Fibroblast of gingiva (primary cell): ENCODE measurements at places on chromosomes 3 and 15.
A peak's percentile ranks its signal among the peaks of the same experiment; 100 is the strongest.

- no peak for DNase-seq
Measured at GRCh38 chr3:182244222-182244971, 532.7 kb downstream of the SOX2 start.

- no peak for DNase-seq
Measured at GRCh38 chr3:10968401-10968800, 24.1 kb upstream of the SLC6A1 start.

DNA sequence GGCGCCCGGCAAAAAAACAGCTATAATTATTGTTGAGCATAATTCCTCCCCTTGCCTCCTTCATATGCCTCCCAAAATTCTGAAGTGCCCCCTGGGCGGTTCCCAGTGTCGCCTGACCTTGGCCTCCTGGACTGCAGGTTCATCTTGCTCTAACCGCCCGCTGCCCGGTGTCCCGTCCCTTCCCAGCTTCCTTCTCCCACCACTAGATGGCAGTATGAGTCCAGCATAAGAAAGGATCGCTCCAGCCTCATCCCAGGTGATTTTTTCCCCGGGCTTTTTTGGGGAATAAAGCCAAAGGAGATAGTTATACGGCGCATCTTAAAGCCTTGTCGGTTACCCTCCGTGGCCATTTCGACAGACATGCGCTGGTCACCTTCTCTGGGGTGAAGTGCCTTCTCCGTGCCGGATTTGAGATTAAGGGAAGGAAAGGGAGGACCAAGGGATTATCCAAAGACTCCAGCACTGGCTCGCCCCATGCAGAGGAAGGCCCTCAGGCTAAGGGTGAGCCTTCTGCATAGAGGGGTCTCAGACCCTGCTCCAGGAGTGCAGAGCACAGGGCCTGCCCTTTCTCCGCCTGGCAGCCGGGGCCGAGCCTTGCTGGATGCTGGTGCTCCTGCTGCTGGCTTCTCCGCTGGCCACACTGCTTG is 45.8 kb upstream of the TRA2B start:
- peak; percentile 57 for DNase-seq

- DNase-seq = no peak
Measured at GRCh38 chr3:192675958-192676649, 51.2 kb downstream of the FGF12 start.

DNA sequence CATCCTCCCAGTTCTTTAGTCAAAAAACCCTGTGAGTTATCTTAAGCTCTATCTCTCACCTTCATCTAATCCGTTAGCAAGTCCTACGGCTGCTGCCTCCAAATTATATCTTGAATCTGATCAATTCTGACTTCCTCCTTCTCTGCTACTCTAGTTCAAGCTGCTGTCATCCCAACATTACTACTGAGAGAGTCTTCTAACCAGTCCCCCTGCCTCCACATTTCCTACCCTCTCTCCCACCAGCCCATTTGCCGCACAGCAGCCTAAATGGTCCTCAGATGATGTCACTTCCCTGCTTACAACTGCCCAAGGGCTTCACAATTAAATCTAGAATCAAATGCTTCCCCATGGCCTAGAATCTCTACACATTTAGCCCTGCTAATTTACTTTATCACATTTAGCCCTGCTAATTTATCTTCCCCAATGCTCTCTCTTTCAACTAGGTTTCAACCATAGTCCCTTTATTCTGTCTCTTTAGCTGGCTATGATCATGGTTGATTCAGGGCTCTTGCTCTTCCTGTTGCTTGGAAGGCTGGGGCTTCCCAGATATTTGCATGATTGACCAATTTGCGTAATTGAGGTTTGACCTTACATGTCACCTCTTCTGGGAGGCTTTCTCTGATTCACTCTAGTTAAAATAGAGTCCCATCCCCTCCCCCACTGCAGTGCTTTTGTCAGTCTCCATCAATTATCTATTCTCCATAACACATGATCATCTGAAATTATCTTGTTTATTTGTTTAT is 11.0 kb upstream of the ARL14 start:
- peak; percentile 78 for DNase-seq

- DNase-seq = no peak
Measured at GRCh38 chr15:52379395-52380106, 83.9 kb upstream of the MYO5C start.

DNA sequence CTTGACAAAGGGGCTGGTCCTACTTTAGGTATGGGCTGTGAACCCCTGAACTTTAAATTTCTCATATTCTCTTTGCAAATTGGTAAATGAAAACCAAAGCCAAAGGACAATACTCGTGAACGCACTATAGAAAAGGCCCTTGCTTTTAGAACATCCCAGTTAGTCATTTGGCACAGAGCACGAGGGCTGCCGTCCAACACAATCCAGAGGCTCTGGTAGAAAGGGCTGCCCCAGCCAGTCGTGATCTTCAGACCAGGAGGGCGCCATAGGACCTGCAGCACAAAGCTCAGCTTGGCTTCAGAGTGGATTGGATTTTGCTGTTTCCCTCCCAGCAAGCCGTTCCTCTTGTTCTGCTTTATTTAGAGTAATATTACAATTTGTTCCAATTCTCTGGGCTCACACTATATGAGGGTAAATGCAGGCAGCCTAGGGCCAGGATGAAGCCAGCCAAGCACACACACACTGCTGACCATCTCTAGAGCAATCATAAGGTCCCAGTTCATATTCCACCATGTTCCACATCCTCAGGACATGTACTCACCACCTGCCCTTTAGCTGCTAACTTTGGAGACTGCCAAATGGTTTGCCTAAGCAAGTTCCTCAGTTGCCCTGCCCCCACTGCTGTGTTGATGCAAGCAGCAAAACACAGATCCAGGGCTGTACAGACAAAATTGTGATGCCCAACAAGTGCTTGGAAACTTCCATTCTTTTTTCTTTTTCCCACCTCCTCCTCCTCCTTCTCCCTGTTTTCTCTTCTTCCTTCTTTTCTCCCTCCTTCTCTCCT is 6.0 kb upstream of the BFSP2 start:
- DNase-seq = no peak

DNA sequence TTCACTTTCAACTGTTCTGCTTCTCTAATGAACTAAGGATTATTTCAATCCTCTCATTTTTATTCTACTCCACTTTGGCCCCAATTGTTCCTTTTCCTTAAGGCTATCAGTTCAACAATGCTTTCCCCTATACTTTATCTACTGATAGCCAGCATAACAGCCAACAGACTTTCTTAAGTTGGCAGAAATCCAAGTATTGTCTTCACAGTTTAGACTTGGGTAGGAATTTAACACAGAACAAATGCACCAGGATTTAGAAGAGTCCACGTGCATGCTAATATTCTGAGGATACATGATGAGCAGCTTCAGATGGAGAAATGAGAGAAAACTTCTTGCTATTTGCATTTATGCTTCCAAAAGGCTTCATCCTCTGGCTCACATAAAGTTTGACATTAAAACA is 54.8 kb downstream of the FBN1 start:
- DNase-seq = no peak

- no peak for DNase-seq
Measured at GRCh38 chr3:134817297-134817696, 22.2 kb downstream of the EPHB1 start.

- DNase-seq = no peak
Measured at GRCh38 chr15:64355348-64355943, 527 bp downstream of the CSNK1G1 start.

GRCh38 chr3:162489853-162490252 is 993.2 kb downstream of the OTOL1 start:
- no peak for DNase-seq

DNA sequence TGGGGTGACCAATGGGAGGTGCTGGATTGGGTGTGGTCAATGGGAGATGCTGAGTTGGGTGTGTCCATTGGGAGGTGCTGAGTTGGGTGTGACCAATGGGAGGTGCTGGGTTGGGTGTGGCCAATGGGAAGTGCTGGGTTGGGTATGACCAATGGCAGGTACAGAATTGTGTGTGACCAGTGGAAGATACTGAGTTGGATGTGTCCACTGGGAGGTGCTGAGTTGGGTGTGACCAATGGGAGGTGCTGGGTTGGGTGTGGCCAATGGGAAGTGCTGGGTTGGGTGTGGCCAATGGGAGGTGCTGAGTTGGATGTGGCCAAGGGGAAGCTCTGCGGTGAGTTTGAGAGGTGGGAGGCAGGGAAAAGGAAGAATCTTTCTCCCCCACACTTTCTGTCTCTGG is 250.0 kb upstream of the PROK2 start:
- DNase-seq = no peak

DNA sequence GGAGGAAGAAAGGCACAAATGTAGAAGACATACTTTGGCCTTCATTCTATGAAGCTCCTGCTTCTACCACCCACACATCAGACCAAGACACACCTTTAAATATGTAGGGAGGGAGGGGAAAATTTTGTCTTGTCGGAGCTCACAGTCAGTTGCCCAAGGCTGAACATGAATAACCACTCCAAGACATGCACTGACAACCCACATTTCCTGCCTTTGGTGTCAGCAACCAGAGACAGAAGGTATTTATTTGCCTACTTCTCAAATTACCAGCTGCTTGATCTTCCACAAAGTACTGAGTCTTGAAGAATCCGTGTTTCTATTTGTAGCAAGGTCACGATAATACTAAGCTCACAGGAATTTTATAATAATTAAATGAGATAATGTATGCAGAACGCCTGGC is 169.7 kb downstream of the KCNMB2 start:
- DNase-seq = peak; percentile 58

DNA sequence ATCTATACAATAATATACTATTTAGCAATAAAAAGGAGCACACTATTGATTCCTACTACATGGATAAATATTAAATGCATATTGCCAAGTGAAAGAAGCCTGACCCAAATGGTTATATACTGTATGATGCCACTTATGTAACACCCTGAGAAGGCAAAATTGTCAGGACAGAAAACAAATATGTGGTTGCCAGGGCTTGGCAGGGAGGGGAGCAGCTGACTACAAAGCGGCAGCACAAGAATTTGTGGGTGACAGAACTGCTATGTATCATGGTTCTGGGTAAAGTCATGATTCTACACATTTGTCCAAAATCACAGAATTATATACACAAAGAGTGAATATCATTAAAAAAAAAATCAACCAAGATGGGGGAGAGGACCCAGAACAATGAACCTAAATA is 22.5 kb downstream of the TBC1D2B start:
- DNase-seq = no peak

DNA sequence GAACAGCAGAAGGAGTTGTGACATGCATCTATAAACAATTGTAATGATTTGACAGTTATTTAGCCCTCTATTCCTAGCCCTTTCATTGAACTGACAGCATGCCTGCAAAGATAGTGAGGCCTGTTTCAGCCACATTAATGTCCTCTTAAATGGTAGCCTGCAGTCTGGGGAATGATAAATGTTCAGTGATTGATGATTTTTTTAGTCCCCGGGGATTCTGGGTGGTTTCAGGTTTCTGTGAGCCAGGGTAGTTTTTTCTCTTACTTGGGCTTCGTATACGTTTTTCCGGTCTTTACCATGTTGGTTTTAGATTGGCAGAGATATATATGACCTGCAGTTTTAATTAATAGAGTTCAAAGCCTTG is 172.0 kb downstream of the TCF12 start:
- DNase-seq = no peak
